Cerebellar nuclear complex (tissue), 1 donor: ENCODE measurements at places on chromosomes 4 and X.

GRCh38 chrX:2371026-2371711 is 129.6 kb downstream of the DHRSX start:
- no peak for DNase-seq

DNA sequence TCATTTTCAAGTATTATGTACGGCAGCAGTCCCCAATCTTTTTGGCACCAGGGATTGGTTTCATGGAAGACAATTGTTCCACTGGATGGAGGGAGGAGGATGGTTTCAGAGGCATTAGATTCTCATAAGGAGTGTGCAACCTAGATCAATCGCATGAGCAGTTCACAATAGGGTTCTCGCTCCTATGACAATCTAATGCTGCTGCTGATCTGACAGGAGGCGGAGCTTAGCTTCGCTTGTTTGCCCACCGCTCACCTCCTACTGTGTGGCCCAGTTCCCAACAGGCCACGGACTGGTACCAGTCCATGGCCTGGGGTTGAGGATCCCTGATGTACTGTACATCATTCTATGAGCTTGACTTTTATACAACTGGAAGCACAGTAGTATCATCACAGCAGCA is 48.4 kb downstream of the SMIM20 start:
- no peak for DNase-seq

- no peak for DNase-seq
These were observed 36.6 kb downstream of the SAT1 start for GRCh38 chrX:23819385-23820234.

- DNase-seq = no peak
These were observed 30.7 kb downstream of the EREG start for GRCh38 chr4:74395633-74396032.

- no peak for DNase-seq
These were observed 549.5 kb upstream of the CPEB2 start for GRCh38 chr4:14452764-14453163.

GRCh38 chrX:915427-916229 is 285.0 kb downstream of the SHOX start:
- no peak for DNase-seq

- DNase-seq = no peak
These were observed 27.3 kb upstream of the CRLF2 start for GRCh38 chrX:1239681-1240142.

DNA sequence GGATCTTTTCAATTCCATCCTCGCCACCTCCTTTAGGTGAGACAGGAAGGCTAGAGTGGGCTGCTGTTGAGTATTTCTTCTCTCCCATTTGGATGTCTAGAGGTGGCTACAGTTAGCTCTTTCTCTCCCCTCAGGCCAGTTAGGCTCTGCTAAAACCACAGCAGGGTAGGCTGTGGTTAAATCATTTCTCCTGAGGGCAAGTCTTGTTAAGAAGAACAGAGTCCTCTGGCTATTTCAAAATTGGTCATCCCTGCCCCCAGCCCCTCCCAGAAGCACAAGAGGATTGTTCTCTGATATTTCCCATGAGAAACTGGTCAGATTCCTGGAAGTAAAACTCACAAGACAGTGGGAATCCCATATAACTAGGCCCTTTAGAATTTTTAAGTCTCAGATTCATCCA is 1359.5 kb downstream of the TECRL start:
- no peak for DNase-seq

GRCh38 chr4:81796790-81797528 is 325.3 kb upstream of the RASGEF1B start:
- no peak for DNase-seq

DNA sequence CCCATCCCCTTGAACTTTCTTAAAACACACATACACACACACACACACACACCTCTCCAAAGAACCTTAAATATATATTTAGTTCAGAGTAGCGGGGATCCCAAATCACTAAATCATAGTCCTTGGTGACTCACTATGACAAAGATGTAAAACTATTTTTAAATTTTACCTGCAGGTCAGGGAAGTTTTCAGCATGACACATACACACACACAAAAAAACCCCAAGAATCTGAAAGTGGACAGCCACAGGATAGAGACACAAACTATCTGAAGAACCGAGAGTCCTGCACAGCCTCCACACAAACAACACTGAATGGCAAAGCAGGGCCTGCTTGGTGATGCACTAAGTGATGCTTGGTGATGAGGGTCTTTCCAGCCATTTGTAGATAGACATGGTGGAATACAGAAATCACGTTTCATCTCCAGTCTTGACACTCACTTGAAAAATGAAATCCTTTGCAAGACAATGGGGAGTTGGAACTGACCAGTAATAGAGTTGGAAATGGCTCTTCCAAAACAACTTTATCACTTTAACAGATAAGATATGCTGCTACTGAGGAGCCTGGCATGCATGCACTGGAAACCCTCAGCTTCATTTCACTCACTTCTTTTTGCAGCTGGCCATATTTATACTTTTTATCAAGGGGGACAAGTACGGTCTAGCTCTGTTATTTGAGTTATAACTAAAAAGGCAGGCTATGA is 307.3 kb downstream of the RAPGEF2 start:
- no peak for DNase-seq

- no peak for DNase-seq
These were observed 35.6 kb downstream of the GAB1 start for GRCh38 chr4:143372093-143372915.

DNA sequence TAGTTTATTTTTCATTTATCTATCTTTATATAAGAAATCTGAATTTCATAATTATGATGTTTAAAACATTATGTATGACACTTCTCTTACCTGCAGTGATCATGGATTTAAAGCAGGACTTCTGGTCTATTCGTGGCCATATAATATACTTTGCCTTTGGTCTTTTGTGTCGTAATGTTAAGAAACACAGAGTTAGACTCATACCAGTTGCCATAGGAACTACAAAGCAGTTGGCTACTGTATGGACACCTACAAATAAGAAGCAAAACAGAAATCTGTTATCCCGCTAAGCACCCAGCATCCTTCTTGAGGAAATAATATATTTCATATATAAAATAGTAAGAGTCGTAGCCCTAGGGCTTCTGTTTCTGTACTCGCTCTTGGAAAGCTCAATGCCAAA is 4.3 kb downstream of the SEPSECS start:
- no peak for DNase-seq

DNA sequence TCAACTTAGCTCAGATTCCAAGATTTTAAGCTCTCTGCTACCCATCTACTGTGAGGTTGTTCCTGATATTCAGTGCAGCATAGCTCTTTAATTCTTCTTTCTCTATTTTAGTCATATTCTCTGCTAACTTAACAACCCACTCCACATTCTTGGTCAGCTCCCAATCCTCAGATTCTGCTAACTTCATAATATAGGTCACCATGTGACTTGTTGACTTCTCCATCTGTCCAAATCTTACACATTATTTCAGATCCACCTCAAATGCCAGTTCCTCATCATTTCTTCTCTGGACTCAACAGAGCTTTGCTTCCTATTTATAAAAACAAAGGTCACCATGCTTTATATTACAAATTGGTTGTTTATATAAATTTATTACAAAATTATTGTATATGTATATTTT is 29.3 kb upstream of the RXFP1 start:
- DNase-seq = no peak

DNA sequence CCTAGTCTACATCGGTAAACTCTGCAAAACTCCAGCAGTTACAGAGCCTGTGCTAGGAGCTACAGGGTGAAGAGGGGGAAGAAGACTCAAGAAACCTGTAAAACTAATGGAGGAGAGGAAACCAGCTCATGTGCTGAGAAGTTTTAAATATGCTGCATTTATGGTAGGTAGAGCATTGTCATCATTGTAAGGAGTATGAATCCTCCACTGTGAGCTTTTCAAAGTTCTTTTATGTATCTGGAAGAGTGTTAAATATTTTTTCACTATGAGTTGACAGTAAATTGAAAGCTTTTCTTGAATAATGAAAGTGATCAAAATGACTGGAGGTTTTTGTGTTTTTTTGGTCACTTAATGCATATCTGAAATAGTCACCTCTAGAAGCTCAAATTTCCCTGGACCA is 46.2 kb downstream of the SEPTIN11 start:
- no peak for DNase-seq

DNA sequence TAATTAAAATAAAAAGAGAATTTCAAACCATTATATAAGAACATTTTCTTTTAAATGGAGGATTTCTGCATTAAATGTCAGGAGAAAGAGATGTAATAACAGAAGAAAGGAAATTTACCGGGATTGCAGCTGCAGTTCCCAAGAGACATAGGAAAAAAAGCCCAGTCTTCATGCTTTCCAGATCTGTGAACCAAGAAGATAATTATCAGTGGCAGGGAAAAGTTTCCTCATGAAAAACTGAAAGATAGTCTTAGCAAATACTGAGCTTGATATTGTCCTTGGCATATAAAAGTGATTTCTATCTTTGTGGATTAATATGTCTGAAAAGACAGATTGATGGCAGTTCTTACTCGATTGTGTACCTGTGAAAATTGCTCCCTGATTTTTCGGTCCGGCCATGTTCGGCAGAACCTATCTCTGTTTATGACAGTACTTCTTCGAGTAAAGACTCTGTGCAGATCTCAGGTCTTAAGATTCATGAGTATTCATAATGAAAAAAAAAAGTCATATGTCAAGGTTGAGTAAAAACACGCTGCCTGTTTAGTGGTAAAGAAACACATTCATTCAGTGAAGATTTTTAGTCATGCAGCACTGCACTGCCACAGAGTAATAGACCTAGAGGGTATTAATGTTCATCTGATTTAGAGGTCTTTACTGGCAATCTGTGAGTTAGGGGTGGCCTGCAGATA is 29.6 kb downstream of the SPARCL1 start:
- no peak for DNase-seq

GRCh38 chr4:180169394-180169793 is 2073.8 kb upstream of the TENM3 start:
- DNase-seq = no peak

DNA sequence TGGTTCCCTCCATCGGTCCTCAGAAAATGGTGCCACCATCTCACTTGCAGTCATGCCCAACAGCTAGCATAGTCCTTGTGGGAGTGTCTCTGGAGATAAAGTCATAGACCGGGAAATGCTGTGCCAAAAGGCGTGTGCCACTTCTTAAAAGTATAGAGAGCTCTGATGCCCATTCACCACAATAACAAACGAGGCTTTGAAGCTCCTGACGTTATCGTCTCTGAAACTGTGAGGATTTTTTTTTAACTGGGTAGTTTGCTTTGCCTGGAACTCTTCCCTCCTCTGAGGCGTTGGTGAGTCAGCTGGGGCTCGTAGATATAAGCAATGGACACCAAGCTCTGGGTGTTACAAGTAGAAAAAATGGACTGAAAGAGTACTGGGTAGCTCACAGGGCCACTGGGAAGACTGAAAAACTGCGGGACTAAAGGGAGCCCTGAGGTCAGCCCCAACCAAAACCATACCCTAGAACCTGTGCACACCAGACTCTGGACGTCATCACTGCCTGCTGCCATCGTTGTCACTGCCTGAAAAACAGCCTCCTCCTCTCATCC is 89.4 kb upstream of the TRIM2 start:
- DNase-seq = no peak

GRCh38 chrX:100440006-100440405 is 29.9 kb upstream of the PCDH19 start:
- no peak for DNase-seq

GRCh38 chr4:35789899-35790574 is 454.3 kb downstream of the ARAP2 start:
- DNase-seq = no peak

- no peak for DNase-seq
These were observed 55.3 kb upstream of the KCNIP4 start for GRCh38 chr4:22003878-22004277.

GRCh38 chr4:87114245-87115062 is 106.0 kb downstream of the KLHL8 start:
- DNase-seq = no peak

DNA sequence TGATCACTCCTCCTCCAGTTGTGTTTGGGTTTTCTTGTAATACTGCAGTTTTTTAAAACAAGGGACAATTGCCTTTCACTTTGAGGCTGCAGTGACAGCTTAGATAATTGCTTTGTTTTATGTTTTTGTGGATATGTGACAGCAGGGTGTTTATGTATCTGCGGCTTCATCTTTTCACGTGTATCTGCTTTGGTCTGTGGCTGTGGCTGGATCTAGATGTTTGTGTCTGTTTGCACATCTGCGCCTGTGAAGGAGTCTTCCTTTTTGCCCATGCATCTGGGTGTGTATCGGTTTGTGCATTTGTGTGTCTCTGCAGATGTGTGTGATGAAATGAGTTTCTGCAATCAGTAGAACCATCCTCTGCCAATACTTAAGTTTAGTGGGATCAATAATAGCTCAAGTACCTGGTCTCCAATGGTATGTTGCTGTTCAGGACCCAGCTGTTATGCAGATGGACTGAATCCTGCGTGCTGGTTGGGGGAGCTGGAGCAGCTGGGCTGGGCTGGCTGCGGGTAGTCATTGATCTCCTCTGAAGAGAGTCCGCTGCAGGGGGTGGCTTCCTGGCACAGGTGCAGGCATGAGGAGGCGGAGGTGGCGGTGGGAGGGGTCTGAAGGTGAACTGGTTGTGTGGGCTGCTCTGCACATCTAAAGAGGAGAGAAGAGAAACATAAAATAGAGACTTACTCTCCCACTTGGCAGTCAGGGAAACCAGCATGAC is 390.3 kb downstream of the SH2D1A start:
- no peak for DNase-seq

- DNase-seq = no peak
These were observed 25.9 kb downstream of the HTRA3 start for GRCh38 chr4:8295471-8295870.

- DNase-seq = no peak
These were observed 6.9 kb upstream of the BEX3 start for GRCh38 chrX:103369479-103369878.

DNA sequence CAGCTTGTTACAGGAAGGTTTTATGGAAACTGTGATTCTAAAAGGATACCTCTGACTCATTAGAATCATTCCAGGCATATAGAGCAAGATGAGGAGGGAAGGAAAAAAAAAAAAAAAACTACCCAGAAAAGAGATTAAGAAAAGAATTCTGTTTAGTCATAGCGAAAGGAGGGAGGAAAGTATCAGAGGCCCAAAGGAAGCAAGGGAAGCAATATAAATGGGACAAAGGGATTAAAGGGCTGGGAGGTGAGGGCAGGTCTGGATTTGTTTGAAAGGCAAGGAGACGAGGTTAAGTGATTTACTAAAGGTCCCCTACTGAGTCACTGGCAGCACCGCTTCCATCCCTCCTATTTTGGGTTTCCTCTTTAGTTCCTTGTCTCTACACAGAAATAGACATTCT is 88.6 kb upstream of the IL1RAPL1 start:
- DNase-seq = no peak

- DNase-seq = no peak
These were observed 128.4 kb upstream of the FAT1 start for GRCh38 chr4:186852073-186852420.

DNA sequence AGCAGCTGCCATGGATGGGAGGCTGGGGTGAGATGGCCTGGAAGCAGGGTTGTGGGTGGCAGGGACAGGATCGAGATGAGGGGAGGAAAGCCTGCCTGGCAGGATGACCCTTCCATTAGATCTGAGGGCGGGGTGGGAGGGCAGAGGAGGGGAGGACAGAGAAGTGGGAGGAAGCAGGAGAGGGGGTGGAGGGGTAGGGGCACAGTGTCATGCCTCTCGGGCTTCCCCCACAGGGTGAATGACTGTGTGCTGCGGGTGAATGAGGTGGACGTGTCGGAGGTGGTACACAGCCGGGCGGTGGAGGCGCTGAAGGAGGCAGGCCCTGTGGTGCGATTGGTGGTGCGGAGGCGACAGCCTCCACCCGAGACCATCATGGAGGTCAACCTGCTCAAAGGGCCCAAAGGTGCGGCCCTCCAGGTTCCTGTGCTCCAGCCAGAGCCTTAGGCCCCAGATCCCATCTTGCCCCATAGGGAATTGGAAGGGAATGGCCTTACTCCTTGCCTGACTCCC is 4.9 kb downstream of the DLG3 start:
- DNase-seq = no peak
